GF-D8 (cell line): ENCODE measurements at places on chromosomes 7 and 10.

- no peak for DNase-seq
Observed at GRCh38 chr7:37284805-37285231, 163.8 kb downstream of the ELMO1 start.

- DNase-seq, result no peak
Observed at GRCh38 chr7:130096243-130096827, 26.0 kb downstream of the KLHDC10 start.

DNA sequence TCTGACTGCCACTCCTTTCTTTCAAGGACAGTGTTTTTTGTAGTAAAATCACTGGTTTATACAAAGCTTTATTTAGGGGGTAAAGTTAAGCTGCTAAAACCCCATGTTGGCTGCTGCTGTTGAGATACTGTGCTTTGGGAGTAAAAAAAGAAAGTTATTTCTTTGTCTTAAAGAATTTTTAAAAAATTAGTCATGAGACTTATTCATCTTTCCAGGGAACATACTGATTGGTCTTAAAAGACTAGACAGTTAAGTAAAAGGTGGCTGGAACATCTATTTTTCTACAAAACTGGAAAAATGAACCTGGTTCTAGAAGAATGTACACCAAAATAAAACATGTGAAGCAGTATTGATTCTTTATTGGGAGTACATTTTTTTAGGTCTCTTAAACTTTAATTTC is 20.6 kb downstream of the BBIP1 start:
- no peak for DNase-seq

GRCh38 chr7:35384761-35385700 is 131.1 kb upstream of the TBX20 start:
- no peak for DNase-seq

- DNase-seq, result no peak
Observed at GRCh38 chr10:61063034-61063433, 119.0 kb upstream of the RHOBTB1 start.

DNA sequence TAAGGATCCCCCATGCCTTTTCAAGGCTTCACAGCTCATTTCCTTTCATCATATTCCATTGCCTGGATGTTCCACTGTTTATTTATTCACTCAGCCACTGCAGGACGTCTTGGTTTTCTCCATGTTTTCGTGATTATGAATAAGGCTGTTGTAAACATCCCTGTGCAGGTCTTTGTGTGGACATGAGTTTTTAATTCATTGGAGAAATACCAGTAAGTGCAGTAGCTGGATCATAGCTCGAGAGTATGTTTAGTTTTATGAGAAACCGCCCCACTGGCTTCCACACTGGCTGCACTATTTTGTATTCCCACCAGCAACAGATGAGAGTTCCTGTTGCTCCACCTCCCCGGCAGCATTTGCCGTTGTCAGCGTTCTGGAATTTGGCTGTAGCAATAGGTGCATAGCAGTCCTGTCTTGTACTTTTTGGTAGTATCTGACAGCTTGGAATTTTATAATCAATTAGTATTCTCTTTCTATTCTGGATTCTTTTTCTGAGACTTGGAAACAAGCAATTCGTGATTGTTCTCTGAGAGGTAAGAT is 269.9 kb upstream of the PITRM1 start:
- no peak for DNase-seq

DNA sequence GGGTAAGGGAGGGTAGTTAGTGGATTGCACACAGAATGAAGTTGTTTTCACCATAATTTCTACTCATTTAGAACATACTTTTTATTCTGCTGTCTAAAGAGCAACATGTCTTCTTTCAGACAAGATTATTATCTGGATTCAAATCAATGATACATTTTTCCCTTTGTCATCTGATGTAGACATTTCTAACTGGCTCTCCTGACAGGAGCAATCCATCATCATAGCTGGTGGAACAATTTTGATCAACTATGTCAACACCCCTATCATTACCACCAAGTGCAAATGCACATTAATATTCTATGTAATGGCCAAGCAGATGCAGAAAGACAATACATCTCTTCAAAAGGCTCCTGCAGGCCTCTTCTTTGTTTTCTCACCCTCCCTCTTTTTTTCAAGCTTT is 672.9 kb upstream of the LRRTM3 start:
- DNase-seq, result no peak
